ENCODE measurements at places on chromosomes 5 and 9. TPM values are rescaled to one million over a fixed set of nuclear protein-coding genes. Genes with fewer than 3 reads are reported as not detected.

The SPATA24 gene
- 3.8 TPM for total RNA-seq

The SLC36A2 gene
- total RNA-seq, result not detected

The TOR1B gene
- total RNA-seq, result 41.7 TPM

DNA sequence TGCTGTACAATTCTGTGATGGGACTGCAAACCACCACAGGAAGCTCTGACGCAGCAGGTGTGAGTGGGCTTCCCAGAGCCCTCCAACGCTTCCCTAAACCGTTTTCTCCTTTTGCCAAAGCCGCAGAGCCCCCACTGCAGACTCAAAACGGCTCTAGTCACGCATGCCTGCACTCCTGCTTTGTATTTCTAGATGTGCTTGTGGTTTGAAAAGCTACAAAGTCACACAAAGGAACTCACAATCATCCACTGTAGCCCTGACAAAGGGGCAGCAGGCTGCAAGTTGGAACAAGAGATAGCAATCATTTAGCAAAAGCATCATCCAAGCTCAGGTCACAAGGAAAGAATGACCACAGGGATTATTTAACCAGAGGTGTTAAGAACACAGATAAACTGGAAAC lies 79.3 kb downstream of the PTPN3 start:
- DNase-seq, result no peak

- peak; percentile 2 for DNase-seq
Measured at GRCh38 chr9:113991714-113992113, 86.4 kb downstream of the AMBP start.

DNA sequence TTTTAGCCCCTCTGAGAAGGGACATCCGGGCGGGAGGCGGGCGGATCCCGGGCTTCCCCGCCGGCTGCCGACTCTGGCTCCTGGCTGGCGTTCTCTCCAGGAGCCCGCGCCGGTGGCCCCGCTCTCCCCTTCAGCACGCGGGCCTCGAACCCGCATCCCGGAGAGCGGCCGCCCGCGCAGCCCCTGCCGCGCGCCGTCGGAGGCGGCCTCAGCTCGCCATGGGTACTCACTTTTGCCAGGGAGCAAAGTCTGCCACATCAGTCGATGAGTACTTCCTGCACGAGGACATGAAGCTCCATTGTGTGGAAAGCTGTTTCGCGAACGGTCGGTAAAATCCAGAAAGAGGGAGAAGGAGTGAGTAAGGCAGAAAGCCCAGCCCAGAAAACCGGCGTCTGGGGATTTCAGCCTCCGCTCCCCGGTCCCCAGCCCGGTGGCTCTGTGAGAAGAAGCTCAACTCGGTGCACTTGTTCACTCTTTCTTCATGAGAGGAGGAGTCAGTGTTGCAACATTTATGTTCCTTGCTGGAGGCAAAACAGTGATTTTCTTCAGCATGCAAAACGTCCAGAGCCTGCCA lies at the start of gene PRLR:
Gene PRLR (minus strand): TSS at position 450 of the 574 bp plus-strand sequence. CDS start 140,867 bp downstream, outside the sequence.
- DNase-seq, result peak; percentile 68

DNA sequence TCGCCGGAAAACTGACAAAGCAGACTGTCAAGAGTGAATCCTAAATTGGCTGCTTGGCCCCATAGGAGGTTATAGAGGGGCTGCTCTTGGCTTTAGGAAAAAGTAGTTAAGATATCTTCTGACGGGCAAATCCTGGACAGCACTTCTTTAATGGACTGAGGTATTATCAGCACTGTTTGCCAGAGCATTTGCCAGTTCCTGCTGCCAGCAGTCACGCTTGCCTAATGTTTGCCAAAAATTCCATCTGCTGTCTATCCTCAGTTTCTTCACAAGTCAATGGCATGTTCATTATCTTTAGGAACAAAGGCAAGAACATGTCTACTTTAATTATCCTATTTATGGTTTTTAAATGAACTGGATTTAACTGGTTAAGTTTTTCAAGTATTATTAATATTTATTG lies 25.8 kb upstream of the SREK1 start:
- DNase-seq, result no peak

- DNase-seq, result no peak
Measured at GRCh38 chr5:137078171-137078665, 420.9 kb downstream of the SPOCK1 start.

All from left colon (tissue), 2 donors.